Upper lobe of right lung (tissue), 1 donor: ENCODE measurements at places on chromosomes 4 and X.

- no peaks in the 10 kb centered on the region for H3K27me3 ChIP-seq
- DNase-seq, result no peak
- peak overlapping the region; percentile 11 for H3K27ac ChIP-seq
- no peaks in the 10 kb centered on the region for H3K36me3 ChIP-seq
- peaks cover 16% of the 10 kb centered on the region for H3K4me1 ChIP-seq
Measured at GRCh38 chr4:98656886-98657285, 1.5 kb downstream of the TSPAN5 start.

DNA sequence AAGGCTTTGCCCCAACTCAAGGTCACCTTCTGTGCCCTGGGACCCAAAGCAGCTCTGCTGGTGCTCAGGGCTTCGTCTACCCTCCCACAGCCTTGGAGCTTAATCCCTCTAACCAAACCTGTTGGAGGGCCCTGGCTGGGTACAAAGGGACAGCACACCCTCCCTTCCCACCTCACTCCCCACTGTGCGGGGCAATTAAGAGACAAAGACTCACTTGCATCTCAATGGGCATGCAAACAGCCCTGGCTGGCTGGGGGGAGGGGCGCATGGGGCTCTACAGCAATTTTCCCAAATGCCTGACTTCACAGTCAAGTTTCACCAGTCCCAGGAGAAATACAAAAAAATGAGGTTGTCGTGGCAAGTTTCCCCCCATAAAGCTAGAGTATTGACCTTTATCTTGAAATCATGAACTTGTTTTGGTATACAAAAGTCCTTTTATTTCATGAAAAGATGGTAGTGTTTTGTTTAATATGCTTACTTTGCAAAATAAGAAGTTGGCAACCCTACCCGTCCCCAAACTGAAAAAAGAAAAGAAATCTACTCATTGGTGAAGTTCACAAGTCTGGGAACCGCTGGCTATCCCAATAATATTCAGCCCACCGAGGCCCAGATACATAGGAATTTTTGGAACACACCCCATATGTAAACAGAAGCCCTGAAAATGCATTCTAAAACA lies 4.1 kb upstream of the CD99L2 start:
- DNase-seq, result no peak
- H3K27me3 ChIP-seq, result no peaks in the 10 kb centered on the region
- H3K4me1 ChIP-seq, result no peaks in the 10 kb centered on the region
- no peak overlapping the region for H3K4me3 ChIP-seq
- H3K36me3 ChIP-seq, result no peaks in the 10 kb centered on the region

DNA sequence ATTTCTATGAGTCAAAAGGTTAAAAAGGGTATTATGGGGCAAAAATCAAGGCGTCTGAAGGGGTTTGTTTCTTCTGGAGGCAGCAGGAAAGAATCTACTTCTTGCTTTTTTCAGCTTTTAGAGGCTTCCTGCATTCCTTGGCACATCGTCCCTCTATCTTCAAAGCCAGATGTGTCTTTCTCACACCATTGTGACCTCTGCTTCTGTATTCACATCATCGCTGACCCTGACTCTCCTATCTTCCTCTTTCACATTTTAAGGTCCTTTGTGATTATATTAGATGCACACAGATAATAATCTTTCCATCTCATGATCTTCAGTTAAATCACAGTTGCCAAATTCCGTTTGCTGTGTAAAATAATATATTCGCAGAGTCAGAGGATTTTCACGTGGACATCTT lies 112.7 kb downstream of the PPP4R3C start:
- DNase-seq, result no peak
- no peak overlapping the region for H3K4me3 ChIP-seq

GRCh38 chr4:112523764-112524505 lies 8.0 kb upstream of the NEUROG2 start:
- DNase-seq, result peak; percentile 84
- no peak overlapping the region for H3K27ac ChIP-seq
- H3K4me1 ChIP-seq, result peaks cover 14% of the 10 kb centered on the region
- peak overlapping the region; percentile 34 for H3K4me3 ChIP-seq

DNA sequence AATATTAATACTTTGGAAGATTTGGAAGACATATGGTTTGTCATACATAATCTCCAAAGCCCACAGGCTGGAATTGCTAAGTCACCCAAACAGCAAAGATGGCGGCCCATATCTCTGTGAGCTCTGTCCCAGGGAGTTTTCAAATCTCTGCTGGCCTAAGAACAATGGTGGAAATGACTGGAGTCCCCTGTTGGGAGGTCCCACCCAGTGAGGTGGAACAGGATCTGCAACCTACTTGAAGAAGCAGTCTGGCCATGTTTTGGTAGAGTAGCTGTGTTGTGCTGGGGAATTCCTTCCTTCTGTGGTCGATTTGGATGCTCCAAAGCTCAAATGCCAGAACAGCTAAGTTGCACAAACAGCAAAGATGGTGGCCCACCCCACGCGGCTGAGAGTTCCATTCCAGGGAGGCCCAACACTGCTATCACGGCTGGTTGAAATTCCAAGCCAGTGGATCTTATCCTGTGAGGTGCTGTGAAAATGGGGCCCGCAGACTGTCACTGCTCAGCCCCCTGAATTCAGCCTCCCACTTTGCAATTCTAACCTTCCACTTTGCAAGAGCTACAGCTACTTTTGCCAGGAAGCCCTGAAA lies 3.2 kb upstream of the UGT2B7 start:
- H3K4me1 ChIP-seq, result no peaks in the 10 kb centered on the region
- H3K27ac ChIP-seq, result no peak overlapping the region
- H3K27me3 ChIP-seq, result no peaks in the 10 kb centered on the region
- DNase-seq, result no peak

DNA sequence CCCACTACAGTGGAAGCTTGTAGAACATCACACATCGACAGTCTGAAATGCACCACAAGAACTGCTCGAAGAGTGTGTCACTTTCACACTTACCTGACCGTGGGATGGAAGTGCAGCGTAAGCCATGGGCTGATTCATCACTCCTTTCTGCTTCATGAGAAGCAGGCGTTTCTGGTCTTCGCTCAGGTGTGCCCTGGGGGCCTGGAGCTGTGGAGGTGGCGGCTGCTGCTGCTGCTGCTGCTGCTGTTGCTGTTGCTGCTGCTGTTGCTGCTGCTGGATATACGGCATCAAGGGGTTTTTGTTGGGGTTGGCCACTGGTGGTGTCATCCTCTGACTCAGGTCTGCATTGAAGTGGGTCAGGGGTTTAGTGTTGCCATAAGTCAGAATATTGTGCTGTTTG lies 223.6 kb downstream of the MGST2 start:
- no peaks in the 10 kb centered on the region for H3K27me3 ChIP-seq
- DNase-seq, result no peak
- no peak overlapping the region for H3K27ac ChIP-seq
- no peak overlapping the region for H3K4me3 ChIP-seq
- no peaks in the 10 kb centered on the region for H3K36me3 ChIP-seq
- H3K4me1 ChIP-seq, result peaks cover 21% of the 10 kb centered on the region

GRCh38 chr4:7151668-7152227 lies 40.6 kb upstream of the SORCS2 start:
- H3K36me3 ChIP-seq, result no peaks in the 10 kb centered on the region
- no peaks in the 10 kb centered on the region for H3K4me1 ChIP-seq
- no peak for DNase-seq
- H3K27ac ChIP-seq, result no peak overlapping the region
- H3K4me3 ChIP-seq, result no peak overlapping the region
- H3K27me3 ChIP-seq, result peaks cover 1% of the 10 kb centered on the region

DNA sequence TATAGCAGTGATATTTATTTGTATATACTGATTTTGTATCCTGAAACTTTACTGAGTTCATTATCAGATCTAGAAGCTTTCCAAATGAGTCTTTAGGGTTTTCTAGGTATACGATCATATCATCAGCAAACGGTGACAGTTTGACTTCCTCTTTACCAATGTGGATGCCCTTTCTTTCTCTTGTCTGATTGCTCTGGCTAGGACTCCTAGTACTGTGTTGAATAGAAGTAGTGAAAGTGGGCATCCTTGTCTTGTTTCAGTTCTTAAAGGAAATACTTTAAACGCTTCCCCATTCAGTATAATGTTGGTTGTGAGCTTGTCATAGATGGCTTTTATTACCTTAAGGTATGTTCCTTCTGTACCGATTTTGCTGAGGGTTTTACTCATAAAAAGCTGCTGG lies 37.5 kb downstream of the CBR4 start:
- no peaks in the 10 kb centered on the region for H3K4me1 ChIP-seq
- H3K4me3 ChIP-seq, result no peak overlapping the region
- DNase-seq, result no peak
- H3K27ac ChIP-seq, result no peak overlapping the region
- H3K36me3 ChIP-seq, result peaks cover 8% of the 10 kb centered on the region

- no peaks in the 10 kb centered on the region for H3K27me3 ChIP-seq
- no peaks in the 10 kb centered on the region for H3K4me1 ChIP-seq
- no peak overlapping the region for H3K4me3 ChIP-seq
- no peaks in the 10 kb centered on the region for H3K36me3 ChIP-seq
Measured at GRCh38 chrX:44071070-44071645, 98.0 kb upstream of the NDP start.

DNA sequence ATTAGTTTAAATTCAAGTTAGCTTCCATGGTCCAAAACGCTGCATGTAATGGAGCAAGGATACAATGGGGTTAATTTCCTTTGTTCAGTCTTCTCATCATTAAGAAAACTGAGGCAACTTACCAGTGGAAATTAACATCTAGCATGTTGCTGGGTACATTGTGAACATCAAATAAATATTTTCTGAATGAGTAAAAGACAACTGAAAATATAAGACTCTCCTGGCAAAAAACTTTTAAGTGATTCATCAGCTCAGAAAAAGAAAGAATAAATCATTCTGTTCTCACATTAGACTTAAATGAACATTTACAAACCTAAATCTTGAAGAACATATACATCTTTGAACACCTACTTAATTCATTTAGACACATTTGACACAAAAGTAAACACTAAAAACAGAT lies 138.4 kb upstream of the ETNPPL start:
- H3K4me1 ChIP-seq, result no peaks in the 10 kb centered on the region
- H3K4me3 ChIP-seq, result no peak overlapping the region
- no peak overlapping the region for H3K27ac ChIP-seq
- H3K27me3 ChIP-seq, result no peaks in the 10 kb centered on the region
- H3K36me3 ChIP-seq, result no peaks in the 10 kb centered on the region

GRCh38 chrX:154430916-154431315 lies 2.4 kb downstream of the ATP6AP1 start:
- peak; percentile 68 for DNase-seq
- no peaks in the 10 kb centered on the region for H3K27me3 ChIP-seq
- peaks cover 3% of the 10 kb centered on the region for H3K4me1 ChIP-seq
- no peak overlapping the region for H3K4me3 ChIP-seq
- peaks cover 17% of the 10 kb centered on the region for H3K36me3 ChIP-seq

DNA sequence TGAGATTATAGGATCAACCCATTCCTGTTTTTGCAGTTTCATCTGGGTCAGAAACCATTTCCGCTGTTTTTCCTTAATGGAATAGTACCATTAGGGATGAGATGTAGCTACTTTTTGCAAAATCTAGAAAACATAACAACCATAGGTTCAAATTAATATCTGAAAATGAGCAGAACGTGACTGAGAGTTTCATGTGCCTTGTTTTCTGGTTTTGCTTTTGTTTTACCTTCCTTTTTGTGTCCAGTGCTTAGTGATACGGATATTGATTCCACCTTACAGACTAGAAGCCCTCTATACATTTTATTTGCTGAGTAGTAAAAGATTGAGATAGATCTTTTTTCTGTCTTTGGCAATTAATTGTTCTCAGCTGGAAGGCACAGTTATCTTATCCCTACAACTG lies 46.5 kb downstream of the SNX25 start:
- peaks cover 10% of the 10 kb centered on the region for H3K4me1 ChIP-seq
- no peaks in the 10 kb centered on the region for H3K36me3 ChIP-seq
- no peak for DNase-seq
- H3K4me3 ChIP-seq, result no peak overlapping the region

DNA sequence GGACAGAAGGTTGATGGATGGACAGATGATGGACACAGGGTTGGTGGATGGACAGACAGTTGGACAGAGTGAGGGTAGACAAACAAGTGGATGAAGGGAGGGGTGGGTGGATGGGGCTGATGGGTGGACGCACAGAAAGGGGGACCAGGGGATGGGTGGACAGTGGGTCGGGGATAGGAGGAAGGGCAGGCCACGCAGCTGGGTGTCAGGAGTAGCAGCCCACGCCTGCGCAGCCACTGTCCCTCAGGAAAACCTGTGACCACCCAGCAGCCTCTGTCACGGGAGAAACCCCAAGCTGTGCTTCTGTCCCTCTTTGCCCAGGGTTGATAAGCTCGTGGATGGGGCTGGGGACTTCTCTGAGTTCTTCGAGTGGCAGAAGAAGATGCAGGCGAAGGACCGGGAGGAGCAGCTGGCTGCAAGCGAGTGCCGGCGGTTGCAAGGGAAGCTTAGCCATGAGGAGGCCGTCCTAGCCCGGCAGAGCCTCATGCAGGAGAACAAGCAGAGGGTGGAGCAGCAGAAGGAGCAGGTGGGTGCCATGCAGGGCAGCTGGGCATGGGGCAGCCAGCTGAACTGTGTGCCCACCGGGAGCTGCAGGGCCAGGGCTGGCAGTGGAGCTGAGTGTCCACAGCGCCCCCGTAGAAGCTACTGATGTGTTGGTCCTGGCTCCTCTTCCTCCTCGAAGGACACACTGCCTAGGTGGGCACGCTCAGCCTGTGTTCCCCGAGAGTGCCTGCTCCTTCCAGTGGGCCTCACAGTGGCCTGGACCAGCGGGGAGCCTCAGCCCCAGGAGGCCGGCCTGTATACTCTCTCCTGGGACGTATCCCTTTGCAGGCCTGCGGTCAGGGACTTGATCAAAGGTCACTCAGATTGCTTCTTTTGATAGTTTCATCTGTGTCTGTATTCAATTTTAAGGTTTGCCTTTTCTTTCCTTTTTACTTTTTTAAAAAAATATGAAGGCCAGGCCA lies 16.8 kb upstream of the RNF4 start:
- H3K36me3 ChIP-seq, result no peaks in the 10 kb centered on the region
- peak; percentile 52 for DNase-seq
- no peak overlapping the region for H3K4me3 ChIP-seq
- no peaks in the 10 kb centered on the region for H3K4me1 ChIP-seq
- no peaks in the 10 kb centered on the region for H3K27me3 ChIP-seq
- H3K27ac ChIP-seq, result no peak overlapping the region

DNA sequence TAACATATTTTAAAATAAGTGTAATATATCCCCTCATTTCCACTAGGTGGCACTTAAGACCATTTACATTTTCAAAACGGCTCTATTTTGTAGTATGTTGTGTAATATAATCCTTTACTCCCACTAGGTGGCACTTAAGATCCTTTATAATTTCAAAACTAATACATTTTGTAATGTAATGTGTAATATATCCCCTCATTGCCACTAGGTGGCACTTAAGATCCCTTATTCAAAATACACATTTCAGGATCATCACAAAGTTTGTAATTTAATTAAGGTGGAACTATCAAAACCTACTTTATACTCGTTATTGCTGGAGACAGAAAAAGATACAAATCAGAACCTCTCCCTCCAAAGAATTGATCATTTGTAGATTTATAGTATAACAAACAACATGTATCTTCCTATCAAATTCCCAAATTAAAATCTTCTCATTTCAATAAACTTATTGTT lies 132.5 kb downstream of the ARHGAP6 start:
- no peaks in the 10 kb centered on the region for H3K36me3 ChIP-seq
- no peak for DNase-seq
- H3K27ac ChIP-seq, result no peak overlapping the region
- H3K4me3 ChIP-seq, result no peak overlapping the region
- H3K4me1 ChIP-seq, result no peaks in the 10 kb centered on the region

- peaks cover 34% of the 10 kb centered on the region for H3K4me1 ChIP-seq
- H3K27me3 ChIP-seq, result no peaks in the 10 kb centered on the region
- H3K4me3 ChIP-seq, result no peak overlapping the region
- peak overlapping the region; percentile 63 for H3K27ac ChIP-seq
- no peaks in the 10 kb centered on the region for H3K36me3 ChIP-seq
Measured at GRCh38 chrX:12951595-12951975, 23.3 kb upstream of the TMSB4X start.
